ENCODE measurements at places on chromosomes 5 and 9.

- no peak for DNase-seq
Observed at GRCh38 chr5:114857941-114858551, 311.7 kb downstream of the TRIM36 start.

DNA sequence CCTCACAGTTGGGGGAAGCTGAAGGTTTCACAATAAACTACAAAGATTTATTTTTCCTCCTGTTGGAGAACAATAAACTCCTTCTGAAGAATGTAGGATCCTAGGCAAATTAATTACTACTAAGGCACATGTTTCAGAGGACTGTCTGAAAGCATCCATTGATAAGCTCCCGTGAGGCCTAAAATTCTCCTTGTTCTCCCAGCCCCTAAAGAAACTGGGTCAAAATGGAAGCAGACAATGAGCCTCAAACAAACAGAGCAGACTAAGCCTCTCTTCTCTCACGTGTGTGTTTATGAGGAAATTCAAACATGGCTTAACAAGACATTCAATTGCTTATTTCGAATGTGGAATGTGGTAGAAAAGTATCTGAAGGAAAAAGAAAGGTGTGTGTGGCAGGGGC, 249.0 kb downstream of the GLIS3 start:
- DNase-seq = no peak

GRCh38 chr9:70567511-70567910, 153.1 kb upstream of the KLF9 start:
- no peak for DNase-seq

GRCh38 chr9:109010746-109011145, 2.6 kb downstream of the CTNNAL1 start:
- DNase-seq = no peak

DNA sequence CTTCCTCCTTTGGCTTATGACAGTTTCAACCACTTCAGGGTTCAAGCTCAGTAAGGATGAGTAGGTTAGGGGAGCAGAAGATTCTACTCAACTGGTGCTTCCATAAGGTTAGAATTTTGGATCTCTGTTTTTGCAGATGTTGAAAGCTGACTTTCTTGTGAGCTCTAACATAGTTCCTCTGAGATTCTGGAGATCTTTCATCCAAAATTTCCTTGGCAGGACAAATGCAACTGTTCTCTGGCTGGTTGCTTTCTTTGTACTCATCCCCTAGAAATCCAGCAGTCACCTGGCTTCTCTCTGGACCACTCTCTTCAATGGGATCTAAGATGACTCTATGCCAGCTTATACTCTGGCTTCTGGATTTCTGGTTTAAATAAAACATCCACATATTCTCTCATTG, 189.6 kb downstream of the ESM1 start:
- DNase-seq = no peak

GRCh38 chr5:997001-997474, 11.6 kb upstream of the NKD2 start:
- no peak for DNase-seq

DNA sequence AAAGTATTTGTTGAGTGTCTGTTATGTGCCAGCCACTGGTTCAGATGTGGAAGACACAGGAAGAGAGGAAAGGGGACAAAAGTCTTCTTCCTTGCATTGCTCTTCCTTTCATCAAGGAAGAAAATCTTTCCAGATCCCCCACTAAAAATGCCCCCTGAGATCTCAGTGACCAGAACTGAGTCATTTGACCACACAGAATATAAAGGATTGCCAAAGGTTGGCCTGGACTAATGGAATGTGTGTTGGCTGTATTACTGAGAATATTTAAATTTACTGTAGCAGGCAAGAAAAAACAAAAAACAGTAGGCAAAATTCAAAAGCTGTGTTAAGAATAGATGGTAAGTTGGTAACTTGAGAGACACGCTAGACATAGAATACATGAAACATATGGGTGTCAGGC, 10.0 kb upstream of the SEPTIN8 start:
- DNase-seq = no peak

- no peak for DNase-seq
Observed at GRCh38 chr9:133105461-133105770, 15.6 kb downstream of the RALGDS start.

GRCh38 chr5:179196405-179197079, 136.4 kb downstream of the ZNF354C start:
- no peak for DNase-seq
